ENCODE measurements at places on chromosomes 11 and 22.

DNA sequence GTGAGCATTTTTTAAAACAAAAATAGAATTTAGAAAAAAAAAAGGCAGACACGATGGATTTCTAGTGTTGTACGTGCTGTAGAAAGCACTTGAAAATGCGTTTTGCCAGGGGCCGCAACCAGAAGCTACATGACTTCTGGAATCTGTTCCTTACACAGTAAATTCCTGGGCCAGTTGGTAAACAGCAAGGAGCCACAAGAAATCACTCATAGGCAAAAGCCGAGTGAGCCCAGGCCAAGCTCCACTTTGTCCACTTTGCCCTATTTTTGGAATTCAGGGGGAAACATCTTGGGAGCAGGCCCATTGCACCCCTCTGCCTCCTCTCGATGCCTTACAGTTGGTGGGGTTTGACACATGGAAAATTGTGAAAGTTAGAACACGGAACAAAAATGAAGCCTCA lies 4.1 kb upstream of the CELSR1 start:
- no peak overlapping the region for H3K27ac ChIP-seq
- no peak overlapping the region for H3K4me3 ChIP-seq
- DNase-seq, result no peak
- H3K36me3 ChIP-seq, result no peaks in the 10 kb centered on the region
- H3K4me1 ChIP-seq, result peaks cover 12% of the 10 kb centered on the region

- peaks cover 12% of the 10 kb centered on the region for H3K27me3 ChIP-seq
- no peaks in the 10 kb centered on the region for H3K4me1 ChIP-seq
- no peaks in the 10 kb centered on the region for H3K36me3 ChIP-seq
- no peak overlapping the region for H3K27ac ChIP-seq
- no peak for DNase-seq
Measured at GRCh38 chr11:8257003-8257664, 6.5 kb downstream of the LMO1 start.

DNA sequence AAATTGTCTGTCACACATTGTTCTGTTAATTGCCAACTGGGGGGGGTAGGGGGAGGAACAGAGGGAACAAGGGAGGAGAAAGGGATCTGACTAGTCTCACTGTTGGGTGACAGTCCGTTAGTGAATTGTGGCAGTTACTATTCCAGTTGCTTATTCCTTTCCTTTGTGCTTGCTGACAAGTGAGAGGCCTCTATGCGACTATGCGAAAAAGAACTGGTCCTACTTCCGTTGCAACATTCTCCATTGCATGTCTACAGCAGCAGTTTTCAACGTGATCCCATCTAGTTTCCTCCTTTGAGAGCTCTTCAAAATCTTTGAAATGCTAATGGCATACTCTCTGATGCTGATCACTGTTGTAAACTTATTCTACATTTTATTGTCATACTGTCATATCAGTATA lies 672.2 kb downstream of the LRRC4C start:
- no peaks in the 10 kb centered on the region for H3K27me3 ChIP-seq
- no peaks in the 10 kb centered on the region for H3K4me1 ChIP-seq
- H3K36me3 ChIP-seq, result no peaks in the 10 kb centered on the region
- no peak overlapping the region for H3K27ac ChIP-seq

DNA sequence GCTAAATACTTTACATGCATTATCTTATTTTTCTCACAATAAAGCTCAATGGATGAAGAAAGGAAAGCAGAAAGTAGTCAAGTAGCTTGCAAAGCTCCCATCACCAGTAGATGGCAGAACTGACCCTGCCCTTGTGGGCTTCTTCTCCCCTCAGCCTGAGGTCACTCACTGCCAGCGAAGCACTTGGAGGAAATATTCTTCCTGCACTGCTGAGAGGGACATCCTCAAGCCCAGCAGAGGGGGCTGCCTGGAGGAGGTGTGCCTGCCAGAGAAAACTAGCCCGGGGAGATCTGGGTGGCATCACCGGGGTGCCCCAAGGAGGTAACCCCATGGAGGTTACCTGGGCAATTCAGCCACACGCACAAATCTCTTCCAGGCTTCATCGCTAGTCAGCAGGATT lies 6.6 kb downstream of the APOL4 start:
- no peaks in the 10 kb centered on the region for H3K27me3 ChIP-seq
- H3K36me3 ChIP-seq, result no peaks in the 10 kb centered on the region
- peak; percentile 45 for DNase-seq
- H3K27ac ChIP-seq, result no peak overlapping the region
- no peak overlapping the region for H3K4me3 ChIP-seq
- no peaks in the 10 kb centered on the region for H3K4me1 ChIP-seq

GRCh38 chr11:69848201-69848600 lies 29.0 kb upstream of the FGF3 start:
- no peaks in the 10 kb centered on the region for H3K36me3 ChIP-seq
- no peaks in the 10 kb centered on the region for H3K27me3 ChIP-seq
- DNase-seq, result no peak
- no peaks in the 10 kb centered on the region for H3K4me1 ChIP-seq

- no peak for DNase-seq
- H3K27me3 ChIP-seq, result no peaks in the 10 kb centered on the region
- H3K4me1 ChIP-seq, result no peaks in the 10 kb centered on the region
- no peak overlapping the region for H3K27ac ChIP-seq
- no peak overlapping the region for H3K4me3 ChIP-seq
Measured at GRCh38 chr11:31445621-31446020, 63.8 kb downstream of the IMMP1L start.

DNA sequence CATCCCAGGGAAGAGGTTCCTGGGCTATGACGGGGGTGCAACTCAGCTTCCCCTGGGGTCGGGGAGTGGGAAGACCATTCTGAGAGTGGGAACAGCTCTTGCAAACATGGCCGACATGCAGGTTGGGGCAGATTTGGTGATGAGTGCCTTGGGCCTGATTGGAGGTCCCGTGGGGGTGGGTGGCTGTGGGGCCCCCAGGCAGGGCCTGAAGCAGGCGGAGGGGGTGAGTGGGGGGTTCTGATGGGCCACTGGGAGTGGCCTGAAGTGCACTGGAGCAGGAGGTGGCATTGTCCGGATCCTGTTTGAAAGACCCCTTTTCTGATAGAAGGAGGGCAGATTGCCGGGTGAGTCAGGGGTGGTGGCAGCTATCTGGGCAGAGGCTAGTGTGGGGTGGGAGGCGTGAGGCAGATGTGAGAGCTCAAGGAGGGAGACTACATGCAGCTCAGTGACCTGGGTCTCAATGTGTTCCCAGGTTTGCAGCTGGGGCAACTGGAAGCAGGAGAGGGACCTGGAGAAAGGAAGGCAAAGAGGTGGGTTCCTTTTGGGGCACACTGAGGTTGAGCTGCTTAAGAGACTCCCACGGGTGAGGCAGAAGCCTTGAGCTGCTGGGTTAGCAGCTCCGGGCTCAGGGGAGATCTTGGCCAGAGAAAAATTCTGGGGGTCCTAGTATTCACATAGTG lies 15.1 kb downstream of the MYEOV start:
- no peak for DNase-seq
- no peaks in the 10 kb centered on the region for H3K27me3 ChIP-seq
- no peaks in the 10 kb centered on the region for H3K4me1 ChIP-seq
- no peak overlapping the region for H3K4me3 ChIP-seq
- no peaks in the 10 kb centered on the region for H3K36me3 ChIP-seq
- no peak overlapping the region for H3K27ac ChIP-seq

DNA sequence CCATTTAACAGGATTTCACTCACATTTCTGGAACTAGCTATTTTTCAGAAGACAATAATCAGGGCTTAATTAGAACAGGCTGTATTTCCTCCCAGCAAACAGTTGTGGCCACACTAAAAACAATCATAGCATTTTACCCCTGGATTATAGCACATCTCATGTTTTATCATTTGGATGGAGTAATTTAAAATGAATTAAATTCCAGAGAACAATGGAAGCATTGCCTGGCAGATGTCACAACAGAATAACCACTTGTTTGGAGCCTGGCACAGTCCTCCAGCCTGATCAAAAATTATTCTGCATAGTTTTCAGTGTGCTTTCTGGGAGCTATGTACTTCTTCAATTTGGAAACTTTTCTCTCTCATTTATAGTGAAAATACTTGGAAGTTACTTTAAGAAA lies 9.2 kb downstream of the PRSS23 start:
- H3K4me3 ChIP-seq, result no peak overlapping the region
- no peak for DNase-seq
- H3K4me1 ChIP-seq, result no peaks in the 10 kb centered on the region
- H3K36me3 ChIP-seq, result no peaks in the 10 kb centered on the region
- H3K27ac ChIP-seq, result no peak overlapping the region

DNA sequence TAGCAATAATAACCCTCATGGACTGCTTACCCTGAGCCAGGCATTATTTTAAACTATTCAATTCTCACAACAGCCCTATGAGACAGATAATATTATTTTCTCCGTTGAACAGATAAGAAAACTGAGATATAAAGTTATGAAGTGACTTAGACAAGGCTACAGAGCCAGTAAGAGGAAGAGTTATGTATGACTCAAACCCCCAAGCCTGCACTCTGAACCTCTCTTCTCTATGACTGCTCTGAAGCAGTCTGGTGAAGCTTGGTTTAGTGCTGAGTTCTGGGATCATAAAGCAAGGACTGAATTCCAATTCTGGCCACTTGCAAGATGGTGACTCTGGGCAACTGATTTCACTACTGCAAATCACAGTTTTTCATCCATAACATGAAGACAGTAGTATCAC lies 34.5 kb downstream of the TNKS1BP1 start:
- no peak overlapping the region for H3K27ac ChIP-seq
- no peaks in the 10 kb centered on the region for H3K27me3 ChIP-seq
- DNase-seq, result no peak
- H3K4me1 ChIP-seq, result peaks cover 4% of the 10 kb centered on the region

- DNase-seq, result no peak
- no peaks in the 10 kb centered on the region for H3K4me1 ChIP-seq
- no peaks in the 10 kb centered on the region for H3K36me3 ChIP-seq
- no peaks in the 10 kb centered on the region for H3K27me3 ChIP-seq
- no peak overlapping the region for H3K4me3 ChIP-seq
- no peak overlapping the region for H3K27ac ChIP-seq
Measured at GRCh38 chr11:57936050-57936418, 87.6 kb upstream of the OR9Q1 start.

DNA sequence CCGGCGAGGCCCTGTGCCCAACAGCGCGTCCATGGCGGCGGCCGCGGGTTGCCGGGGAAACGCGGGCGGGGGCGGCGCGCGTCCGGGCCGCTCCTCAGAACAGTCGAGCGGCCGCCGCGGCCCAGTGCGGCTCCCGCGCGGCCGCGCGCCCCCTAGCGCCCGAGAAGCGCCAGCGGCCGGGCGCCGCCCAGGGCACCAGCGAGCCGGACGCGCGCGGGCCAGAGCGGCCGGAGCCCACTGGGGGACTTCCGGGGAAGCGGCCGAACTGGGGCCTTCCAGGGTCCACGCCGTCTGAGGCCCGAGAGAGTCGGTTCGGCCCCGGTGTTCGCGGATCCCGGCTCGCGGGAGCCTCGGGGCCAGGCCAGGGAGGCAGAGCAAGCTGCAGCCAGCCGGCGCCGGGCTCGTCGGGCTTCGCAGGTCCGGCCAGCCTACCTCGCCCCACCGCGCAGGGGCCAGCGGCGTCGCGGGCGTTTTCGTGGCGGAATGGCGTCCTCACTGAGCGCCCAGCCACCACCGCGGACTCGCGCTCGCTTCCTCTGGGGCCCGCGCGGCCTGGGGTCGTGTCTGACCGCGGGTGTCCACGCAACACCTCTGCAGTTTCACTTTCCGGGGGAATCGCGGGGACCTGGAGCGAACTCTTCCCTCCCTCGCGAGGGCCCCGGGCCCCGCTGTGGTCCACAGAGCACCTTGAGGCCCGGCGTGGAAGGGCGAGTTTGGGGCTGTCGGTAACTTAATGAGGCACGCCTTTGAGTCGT lies at the start of gene DENND6B:
Gene DENND6B, minus strand, starts transcription at position 57 of the 755 bp plus-strand sequence. Its CDS starts 24 bp downstream, at position 33.
- peak within 1 kb of the TSS; percentile 87 for H3K27ac ChIP-seq
- H3K36me3 ChIP-seq, result no peaks in the 10 kb centered on the region
- peak; percentile 80 for DNase-seq
- H3K27me3 ChIP-seq, result no peaks in the 10 kb centered on the region
- peaks cover 3% of the 10 kb centered on the region for H3K4me1 ChIP-seq

GRCh38 chr11:5938603-5938965 lies 3.5 kb upstream of the OR56A3 start:
- DNase-seq, result no peak
- no peaks in the 10 kb centered on the region for H3K27me3 ChIP-seq
- no peaks in the 10 kb centered on the region for H3K4me1 ChIP-seq
- H3K4me3 ChIP-seq, result no peak overlapping the region
- no peaks in the 10 kb centered on the region for H3K36me3 ChIP-seq

DNA sequence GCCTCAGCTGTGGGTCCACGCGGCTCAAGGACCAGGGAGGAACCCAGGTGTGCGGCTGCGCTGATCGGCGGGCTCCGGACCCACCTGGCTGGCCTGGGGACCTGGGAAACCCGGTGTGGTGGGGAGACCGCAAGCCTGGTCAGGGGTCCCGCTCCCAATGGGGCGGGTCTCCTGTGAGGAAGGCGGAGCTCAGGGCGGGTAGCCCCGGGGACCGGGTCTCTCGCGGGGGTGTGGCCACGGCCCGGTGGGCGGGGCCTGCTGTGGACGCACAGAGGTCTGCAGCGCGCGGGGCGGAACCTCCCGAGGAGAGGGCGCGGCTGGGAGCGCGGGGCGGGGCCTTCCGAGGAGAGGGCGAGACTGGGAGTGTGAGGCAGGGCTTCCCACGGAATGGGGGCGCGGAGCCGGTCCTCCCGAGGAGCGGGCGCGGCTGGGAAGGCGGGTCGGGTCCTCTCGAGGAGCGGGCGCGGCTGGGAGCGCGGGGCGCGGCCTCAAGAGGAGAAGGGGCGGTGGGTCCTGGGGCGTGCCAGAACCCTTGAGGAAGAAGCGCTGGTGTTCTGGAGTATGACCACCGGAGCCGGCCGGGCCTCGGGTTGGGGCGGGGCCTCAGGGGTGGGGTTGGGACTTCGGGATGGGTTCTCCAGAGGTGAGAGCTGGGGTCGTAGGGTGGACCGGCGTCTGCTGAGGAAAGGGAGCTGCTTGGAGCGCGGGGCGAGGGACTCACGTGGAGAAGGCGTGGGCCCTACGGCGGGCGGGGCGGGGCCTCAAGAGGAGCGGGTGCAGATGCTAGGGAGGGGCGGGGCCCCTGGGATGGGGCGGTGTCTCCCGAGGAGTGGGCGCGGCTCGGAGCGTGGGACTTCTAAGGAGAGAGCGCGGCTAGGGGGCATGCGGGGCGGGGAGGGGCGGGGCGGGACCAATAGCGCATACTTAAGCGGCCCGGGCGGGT lies 20.8 kb downstream of the DGCR6L start:
- H3K4me3 ChIP-seq, result peak overlapping the region; percentile 52
- H3K27me3 ChIP-seq, result peaks cover 9% of the 10 kb centered on the region
- no peak overlapping the region for H3K27ac ChIP-seq

DNA sequence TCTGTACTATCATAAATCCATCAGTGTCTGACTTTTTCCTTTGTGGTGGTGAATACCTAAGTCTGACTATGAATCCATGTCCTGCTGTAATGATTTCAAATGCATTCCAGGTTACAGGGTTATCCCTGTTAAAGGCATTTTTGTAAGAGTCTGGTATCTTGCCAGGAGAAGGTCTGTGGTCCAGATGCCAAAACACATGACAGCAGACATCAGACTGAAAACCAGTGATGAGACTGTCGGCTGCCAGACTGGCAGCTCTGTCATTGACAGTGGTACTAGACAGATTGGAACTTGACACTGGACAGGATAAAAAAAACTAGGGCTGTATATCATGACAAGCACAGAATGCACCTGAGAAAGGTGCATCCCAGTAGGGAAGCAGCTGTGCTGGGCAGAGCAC lies 301.8 kb upstream of the FAT3 start:
- no peaks in the 10 kb centered on the region for H3K27me3 ChIP-seq
- H3K4me3 ChIP-seq, result no peak overlapping the region
- no peaks in the 10 kb centered on the region for H3K36me3 ChIP-seq
- H3K27ac ChIP-seq, result no peak overlapping the region
- H3K4me1 ChIP-seq, result no peaks in the 10 kb centered on the region
